ENCODE measurements at places on chromosomes 6 and 20.

GRCh38 chr20:50478162-50478990, 31.8 kb upstream of the PTPN1 start:
- no peak for DNase-seq

DNA sequence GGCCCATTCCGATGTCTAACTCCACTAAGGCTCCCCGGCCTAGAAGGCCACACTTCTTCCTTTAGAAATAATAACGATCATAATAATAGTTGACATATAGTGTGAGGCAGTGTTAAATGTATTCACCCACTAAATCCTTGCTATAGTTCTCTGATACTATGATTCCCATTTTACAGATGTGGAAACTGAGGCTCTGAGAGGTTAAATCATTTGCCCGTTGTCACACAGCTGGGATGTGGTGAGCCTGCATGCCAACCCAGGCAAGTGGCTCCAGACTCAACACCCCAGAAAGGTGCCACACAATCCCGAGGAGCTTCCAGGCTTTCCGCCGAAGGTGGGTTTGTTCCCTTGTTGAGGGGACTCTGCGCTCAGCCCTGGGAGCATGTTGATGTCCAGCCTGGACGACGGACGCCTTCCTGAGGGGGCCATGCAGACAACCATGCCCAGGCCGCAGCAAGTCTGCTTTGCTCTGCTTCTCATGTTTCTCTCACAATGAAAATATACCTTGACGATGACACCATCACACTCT, 104.6 kb upstream of the CDYL start:
- no peak for DNase-seq

- DNase-seq = no peak
Measured at GRCh38 chr6:168468045-168468444, 27.1 kb downstream of the SMOC2 start.

GRCh38 chr20:47133809-47134456, 222.6 kb downstream of the ZMYND8 start:
- DNase-seq = no peak

- DNase-seq = no peak
Measured at GRCh38 chr6:13465734-13466133, 21.7 kb downstream of the GFOD1 start.

- no peak for DNase-seq
Measured at GRCh38 chr20:16363506-16364319, 209.5 kb downstream of the KIF16B start.

Measured in LNCaP clone FGC (cell line).